ENCODE measurements at places on chromosomes 5 and 9.

DNA sequence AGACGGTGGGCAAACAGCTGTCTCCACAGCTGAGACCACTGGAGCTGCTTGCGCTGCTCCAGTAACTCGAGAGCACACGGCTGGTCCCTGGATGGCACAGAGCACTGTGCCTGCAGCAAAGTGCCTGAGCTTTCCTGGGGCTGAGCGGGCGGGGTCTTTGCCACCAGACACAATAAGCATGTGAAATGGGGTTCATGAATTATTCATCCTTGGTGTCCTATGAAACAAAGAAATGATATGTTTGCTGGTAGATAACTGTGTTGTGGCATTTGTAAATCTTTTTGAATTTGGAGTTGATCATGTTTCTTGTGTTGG lies 151.7 kb upstream of the MPDZ start:
- DNase-seq, result no peak

- no peak for DNase-seq
These were observed 101.4 kb downstream of the PPARGC1B start for GRCh38 chr5:149831492-149831891.

- DNase-seq, result peak; percentile 45
These were observed 105.1 kb downstream of the INSYN2B start for GRCh38 chr5:169875091-169875728.

GRCh38 chr5:132204371-132205135 lies 23.1 kb downstream of the P4HA2 start:
- DNase-seq, result no peak

Measured in bone marrow (tissue), 2 donors.